Hypothalamus (tissue), 51 donors: ENCODE measurements at places on chromosomes 1 and 21.

- no peak for DNase-seq
These were observed 16.9 kb downstream of the NTMT2 start for GRCh38 chr1:170162459-170163246.

- no peak for DNase-seq
These were observed 5.1 kb downstream of the TNFRSF8 start for GRCh38 chr1:12067900-12068821.

DNA sequence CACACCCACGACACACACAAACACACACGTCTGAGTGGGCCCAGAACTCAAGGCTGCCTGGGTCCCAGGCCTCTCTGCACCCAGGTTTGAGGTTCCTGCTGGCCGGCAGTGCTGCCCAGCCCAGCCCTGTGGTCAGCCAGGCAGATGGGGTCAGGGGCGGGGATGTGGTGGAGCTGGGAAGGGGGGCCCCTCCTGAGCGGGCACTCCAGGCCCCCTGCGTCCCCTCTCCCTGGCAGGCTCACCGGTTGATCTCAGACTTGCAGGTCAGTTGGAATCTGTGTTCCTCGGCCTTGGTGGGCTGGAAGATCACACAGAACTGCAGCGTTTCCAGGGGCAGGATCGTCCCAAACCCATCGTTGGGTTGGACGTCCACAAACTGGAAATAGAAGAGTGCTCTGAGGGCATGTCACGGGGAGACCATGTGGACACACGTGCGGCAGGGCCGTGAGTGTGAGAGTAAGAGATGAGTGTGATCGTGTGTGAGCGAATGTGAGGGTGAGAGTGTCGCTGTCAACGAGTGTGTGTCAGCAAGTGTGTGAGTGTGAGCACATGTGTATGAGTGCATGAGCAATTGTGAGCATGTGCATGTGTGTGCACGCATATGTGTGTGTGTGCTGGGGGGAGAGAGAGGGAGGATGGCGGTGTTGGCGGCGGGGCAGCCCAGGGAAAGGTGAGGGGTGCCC lies 19.7 kb upstream of the TMEM52 start:
- no peak for DNase-seq

- DNase-seq: no peak
These were observed 32.4 kb upstream of the PTGFRN start for GRCh38 chr1:116877141-116877818.

DNA sequence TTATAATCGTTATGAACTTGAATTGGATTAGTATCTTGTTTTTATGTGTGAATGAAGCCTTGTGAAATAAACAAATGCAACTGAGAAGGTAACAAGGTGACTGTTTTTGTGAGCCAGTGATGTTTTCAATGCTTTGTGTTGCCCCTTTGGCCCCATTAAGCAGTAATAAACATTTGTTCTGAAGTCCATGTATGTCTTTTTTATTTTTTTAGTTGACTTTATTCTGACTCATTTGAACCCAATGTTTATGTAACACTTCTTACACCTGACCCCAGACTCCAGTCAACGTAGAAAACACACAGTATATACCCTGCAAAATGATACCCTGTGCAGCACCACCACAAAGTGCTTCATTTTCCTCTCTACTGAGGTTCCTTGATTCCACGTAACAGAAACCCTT lies 4.6 kb upstream of the CACYBP start:
- DNase-seq: no peak

DNA sequence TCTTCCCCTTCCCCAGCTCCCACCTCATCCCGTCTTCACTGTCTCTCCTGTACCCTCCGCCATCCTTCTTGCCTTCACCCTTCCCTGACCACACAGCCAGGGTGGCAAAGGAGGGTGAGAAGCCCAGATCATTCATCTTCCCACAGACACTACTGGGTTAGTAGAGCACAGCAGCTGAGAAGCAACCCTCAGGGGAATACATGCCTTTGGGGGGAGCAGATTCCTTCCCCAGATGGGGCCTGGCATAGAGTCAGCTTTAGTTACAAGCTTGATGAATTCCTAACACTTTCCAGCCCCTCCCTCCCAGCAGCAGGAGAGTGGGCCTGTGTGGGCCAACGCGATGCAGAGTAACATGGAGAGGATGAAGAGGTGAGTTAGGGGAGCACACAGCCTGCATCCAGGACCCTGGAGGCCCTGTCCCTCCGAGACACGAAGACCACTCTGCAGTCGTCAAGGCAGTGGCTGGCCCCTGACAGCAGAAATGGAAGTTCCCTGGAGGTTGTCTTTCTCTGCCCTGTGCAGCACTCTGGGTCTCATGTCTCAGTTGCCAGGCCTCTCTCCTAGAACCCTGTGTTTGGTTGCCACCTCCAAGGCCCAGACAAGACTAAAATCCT lies 8.8 kb upstream of the BTG2 start:
- DNase-seq: no peak

- no peak for DNase-seq
These were observed 127.1 kb upstream of the CACYBP start for GRCh38 chr1:174872615-174873058.

- DNase-seq: no peak
These were observed 19.3 kb upstream of the C1orf21 start for GRCh38 chr1:184367427-184368038.

- no peak for DNase-seq
These were observed 158.0 kb downstream of the GPATCH2 start for GRCh38 chr1:217472915-217473314.

DNA sequence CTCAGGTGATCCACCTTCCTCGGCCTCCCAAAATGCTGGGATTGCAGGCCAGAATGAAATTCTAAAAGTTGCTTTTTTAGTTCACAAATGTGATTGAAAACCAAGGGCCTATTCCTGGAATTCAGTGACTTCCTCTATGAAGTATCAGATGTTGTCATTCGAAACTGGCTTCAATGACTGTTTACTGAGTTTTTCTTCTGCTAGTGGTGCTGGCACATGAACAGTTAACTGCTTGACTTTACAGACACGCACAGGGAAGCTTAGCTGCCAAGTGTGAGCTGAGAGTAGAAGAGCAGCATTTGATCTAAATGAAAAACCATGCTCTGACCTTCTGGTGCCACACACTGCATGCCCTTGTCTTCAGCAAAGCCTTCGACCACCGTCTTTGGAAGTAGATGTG lies 32.8 kb upstream of the AJAP1 start:
- no peak for DNase-seq

DNA sequence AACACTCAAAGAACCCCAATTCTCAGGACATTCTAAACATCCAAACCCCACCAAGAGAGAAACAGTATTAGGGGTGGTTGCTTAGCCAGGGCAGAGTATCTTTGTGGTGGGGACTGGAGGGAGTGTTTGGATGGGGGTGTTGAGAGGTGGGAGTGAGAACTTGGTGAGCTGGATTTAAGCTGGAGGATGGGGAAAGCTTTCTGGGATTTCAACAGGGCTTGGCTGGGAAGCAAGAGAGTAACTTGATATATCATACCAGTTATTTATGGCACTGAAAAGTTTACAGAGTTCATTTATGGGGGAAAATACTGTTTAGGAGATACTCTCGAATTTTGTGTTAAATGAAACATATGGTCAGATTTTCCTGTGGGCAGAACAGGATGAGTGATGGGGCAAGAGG lies 6.8 kb upstream of the CNIH3 start:
- DNase-seq: no peak

DNA sequence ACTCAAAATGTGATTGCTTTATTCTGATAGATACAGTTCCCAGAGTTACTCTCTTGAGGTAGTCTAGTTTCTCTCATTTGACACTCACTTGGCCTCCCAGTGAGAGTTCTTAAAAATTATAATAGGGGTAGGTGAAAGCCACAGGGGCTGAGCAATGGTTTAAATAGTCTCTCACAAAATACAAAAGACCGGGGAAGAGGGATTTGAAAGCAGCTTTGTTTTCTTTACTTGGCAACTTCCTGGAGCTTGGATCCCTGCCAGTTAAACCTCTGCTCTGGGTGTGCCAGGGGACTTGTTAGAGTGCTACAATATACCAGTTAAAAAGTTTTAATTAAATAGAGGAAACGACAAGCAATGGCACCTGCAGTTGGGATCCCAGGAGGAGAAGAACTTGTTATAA lies 31.7 kb downstream of the OR13G1 start:
- DNase-seq: no peak
